Activated CD4-positive, alpha-beta T cell treated with anti-CD3 and anti-CD28 coated beads, Interleukin-2, amount 10 ng/mL, durations not matched to agents 24 days and 14 days (primary cell): ENCODE measurements at places on chromosomes 2 and 18. TPM values are rescaled to one million over a fixed set of nuclear protein-coding genes. Genes with fewer than 3 reads are reported as not detected.

Gene PIEZO2
- not detected in 2 replicates for total RNA-seq

- H3K4me3 ChIP-seq: no peak overlapping the region
- no peak overlapping the region for H3K27ac ChIP-seq
- H3K36me3 ChIP-seq: no peaks in the 10 kb centered on the region
- H3K4me1 ChIP-seq: no peaks in the 10 kb centered on the region
Observed at GRCh38 chr2:128292599-128293425, 25.9 kb downstream of the HS6ST1 start.

DNA sequence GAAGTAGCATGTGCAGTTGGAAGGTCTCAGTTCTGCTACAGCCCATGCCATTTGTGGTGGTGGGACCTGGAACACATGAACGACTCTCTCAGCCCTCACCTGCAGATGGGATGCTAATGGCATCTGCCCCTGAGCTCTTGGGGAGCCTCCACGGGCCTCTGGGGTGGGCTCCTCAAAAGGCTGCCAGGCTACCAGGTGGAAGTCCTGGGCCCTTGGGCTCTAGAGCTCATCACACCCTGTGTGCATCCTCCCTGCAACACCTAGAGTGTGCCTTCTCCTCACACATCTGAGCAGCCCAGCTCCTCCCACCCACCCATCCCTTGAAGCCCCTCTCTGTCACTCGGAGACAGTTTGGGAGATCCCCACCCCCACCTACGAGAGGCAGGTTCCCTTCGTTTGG, 231.8 kb upstream of the MYT1L start:
- H3K36me3 ChIP-seq: no peaks in the 10 kb centered on the region
- DNase-seq: no peak
- no peaks in the 10 kb centered on the region for H3K27me3 ChIP-seq
- H3K27ac ChIP-seq: no peak overlapping the region
- H3K4me1 ChIP-seq: no peaks in the 10 kb centered on the region

- no peak overlapping the region for H3K27ac ChIP-seq
- H3K27me3 ChIP-seq: peaks cover 17% of the 10 kb centered on the region
- H3K36me3 ChIP-seq: no peaks in the 10 kb centered on the region
Observed at GRCh38 chr18:45755934-45756333, 32.0 kb downstream of the SLC14A1 start.

DNA sequence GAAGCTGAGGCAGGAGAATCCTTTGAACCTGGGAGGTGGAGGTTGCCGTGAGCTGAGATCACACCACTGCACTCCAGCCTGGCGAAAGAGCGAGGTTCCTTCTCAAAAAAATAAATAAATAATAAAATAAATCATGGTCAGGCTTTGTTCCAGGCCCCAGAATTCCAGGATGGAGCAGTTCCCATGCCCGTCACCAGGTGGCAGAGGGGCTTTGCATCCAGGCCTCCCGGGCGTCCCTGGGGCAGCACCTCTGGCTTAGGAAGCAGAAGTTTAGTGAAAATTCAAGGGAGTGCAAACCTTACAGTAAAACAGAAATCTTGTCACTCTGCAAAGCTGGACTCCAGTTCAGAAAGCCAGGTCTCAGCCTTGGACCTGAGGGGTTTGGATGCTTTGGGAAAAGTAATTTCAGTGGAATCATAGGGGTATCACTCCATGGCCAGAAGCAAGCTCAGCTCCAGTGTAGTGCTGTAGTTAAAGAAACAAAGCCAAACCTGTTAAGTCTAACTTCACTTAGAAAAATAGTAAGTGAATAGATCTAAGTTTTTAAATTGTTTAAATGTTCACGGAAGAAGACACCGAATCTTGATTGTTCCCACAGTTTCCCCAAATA, 512.7 kb downstream of the CMPK2 start:
- no peaks in the 10 kb centered on the region for H3K36me3 ChIP-seq
- H3K27me3 ChIP-seq: no peaks in the 10 kb centered on the region
- no peak overlapping the region for H3K4me3 ChIP-seq
- no peaks in the 10 kb centered on the region for H3K4me1 ChIP-seq
